ENCODE measurements at places on chromosomes 3 and 15.
A peak's percentile ranks its signal among the peaks of the same experiment; 100 is the strongest.

- DNase-seq: no peak
These were observed 50.4 kb upstream of the ZDHHC23 start for GRCh38 chr3:113897373-113897777.

- DNase-seq: no peak
These were observed 4.8 kb downstream of the GPR15 start for GRCh38 chr3:98536456-98537017.

DNA sequence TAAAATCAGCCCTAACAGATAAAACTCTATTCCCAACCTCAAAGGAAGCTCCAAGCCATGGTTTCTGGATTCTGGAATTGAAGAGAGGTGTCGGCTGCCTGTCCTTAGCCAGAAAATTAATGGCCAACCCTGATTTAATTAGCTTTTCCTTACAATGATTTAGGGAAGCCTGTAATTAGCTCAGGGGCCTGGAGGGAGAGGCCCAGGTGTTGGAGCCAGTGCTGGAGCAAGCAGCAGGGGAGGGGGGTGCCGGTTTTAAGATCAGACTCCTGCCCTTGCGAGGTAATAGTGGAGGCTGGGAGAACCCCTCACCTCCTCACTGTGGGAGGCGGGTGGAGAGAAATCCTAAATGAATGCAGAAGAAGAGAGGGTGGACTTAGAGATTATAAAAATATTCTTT lies 14.7 kb upstream of the ATP2B2 start:
- no peak for DNase-seq

DNA sequence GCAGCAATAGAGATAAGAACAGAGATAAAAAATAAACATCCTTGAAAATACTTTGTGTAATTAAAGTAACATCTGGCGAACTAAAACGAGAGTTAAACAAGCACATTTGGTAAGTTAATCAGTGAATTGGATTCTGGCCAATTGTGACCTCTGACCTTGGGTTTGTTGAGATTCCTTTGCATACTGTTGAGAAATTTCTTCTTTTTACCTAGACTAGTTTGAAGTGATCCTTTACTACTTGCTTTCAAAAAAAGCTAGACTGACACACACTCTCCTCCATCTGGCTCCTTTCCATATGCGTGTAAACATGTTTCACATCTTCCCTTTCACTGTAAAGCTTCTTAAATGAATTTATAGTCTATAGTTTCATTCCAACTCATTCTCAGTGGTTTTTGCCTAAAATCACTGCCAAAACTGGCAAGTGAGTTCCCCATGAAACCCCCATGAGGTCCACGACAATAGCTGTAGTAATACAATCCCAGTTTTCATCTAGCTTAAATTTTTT lies 17.3 kb upstream of the GBE1 start:
- no peak for DNase-seq

DNA sequence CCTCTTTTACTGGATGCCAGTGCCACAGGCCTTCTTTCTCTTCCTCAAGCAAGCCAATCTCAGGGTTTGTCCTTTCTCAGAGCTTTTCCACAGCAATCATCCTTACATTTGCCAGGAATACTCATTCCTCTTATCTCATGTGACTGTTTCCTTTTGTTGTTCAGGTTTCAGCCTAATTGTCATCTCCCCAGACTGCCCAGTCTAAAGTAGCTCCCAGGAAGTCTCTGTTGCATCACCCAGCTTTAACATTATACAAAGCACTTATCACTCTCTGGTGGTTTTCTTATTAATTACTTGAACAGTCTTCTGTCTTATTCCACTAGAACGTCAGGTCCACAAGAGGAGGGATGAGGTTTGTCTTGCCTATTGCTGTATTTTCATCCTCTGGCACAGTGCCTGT lies 65.8 kb downstream of the CADPS start:
- no peak for DNase-seq

DNA sequence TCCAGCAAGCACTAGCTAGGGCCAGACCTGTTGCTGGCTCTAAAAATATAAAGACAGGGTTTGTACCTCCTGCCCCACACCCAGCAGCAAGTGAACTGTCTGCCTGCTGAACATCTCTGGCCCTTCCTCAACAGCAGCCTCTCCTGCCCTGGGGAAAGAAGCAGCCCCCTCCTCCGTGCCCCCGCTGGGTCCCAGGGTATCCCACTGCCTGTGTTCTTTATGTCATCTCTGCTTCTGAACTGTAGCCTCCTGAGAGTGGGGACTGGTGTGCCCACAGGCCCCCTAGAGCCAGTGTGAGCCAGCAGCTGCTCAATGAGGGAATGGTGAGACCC lies 54.5 kb downstream of the ACAD9 start:
- no peak for DNase-seq

GRCh38 chr15:38411902-38412301 lies 42.0 kb upstream of the FAM98B start:
- DNase-seq: peak; percentile 30

- DNase-seq: no peak
These were observed 6.1 kb downstream of the VWA5B2 start for GRCh38 chr3:184235381-184236032.

DNA sequence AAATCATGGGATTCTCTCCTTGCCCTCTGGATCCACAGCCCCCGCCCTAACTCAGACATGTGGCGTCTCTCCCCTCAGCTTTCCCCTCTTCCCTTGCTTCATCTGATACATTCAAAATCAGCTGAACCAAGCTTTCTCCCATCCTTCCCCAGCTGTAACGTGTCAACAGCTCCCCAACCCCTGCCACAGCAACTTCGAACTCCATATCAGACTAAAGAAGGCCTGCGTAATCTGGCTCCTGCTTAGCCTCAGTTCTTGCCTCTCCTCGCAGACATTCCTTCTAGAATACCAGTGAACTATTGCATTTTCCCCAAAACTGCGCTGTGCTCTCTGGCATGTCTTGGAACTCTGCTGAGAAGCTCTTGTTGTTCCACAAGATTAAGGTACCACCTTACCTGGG lies 18.3 kb downstream of the B4GALT4 start:
- DNase-seq: no peak

DNA sequence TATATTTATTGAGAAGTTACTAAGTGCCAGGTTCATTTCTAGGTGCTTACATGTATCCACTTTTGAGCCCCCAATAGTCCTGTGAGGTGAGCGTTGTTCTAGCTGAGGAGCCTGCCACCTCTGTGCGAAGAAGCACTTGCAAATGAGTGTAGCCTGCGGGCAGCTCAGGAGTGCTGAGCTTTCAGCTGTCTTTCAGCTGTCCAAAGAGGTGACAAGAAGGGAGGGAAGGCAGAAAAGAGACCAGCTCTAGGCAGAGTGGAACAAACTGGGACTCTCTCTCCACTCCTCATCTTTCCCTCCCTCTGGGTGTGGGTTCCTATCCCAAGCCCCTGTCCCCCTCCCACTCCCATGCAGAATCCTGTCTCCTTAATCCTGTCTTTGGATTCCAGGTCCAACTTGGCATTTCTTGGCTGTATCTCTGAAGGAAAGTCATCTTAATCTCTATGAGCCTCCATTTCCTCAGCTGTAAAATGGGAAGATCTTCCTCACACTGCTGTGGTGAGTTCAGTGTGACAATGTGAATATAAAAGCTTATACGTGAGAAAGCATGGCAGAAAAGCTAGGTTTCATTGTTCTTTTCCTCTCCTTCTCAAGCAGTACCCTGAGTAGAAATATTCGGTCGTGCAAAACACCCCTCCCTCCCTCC lies 6.7 kb upstream of the SRP14 start:
- DNase-seq: no peak

DNA sequence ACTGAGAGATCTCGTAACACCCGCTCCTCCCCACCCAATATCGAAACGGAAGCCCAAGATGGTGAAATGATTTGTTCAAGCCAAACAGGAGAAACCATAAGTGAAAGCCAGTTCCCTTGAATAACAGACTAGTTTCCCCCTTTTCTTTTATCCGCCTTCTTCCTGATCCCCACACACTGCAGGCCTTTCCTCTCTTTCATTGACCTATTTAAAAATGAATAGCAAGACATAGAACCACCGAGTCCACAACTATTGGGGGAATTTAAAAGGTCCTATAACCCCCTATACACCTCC lies 382 bp upstream of the COX17 start:
- DNase-seq: no peak

DNA sequence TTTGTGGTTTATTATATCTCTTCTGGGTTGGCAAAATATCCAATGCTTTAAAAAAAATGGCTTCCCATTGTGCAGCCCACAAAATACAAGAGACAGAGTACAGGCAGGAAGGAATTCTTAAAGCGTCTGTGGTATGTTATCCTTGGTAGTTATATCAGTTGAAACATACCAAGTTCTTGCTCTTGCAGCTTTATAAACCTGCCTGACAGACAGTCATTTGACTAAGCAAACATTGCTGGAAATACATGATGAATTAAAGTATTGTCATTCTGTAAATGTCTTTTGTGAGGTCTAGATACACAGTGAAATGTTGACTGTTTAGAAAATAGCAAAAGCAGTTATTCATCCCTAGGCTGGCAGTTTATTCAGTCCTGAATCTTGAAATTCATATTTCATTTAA lies 44.8 kb upstream of the MAP3K13 start:
- no peak for DNase-seq

- DNase-seq: no peak
These were observed 42.2 kb downstream of the KLF15 start for GRCh38 chr3:126314790-126315658.

DNA sequence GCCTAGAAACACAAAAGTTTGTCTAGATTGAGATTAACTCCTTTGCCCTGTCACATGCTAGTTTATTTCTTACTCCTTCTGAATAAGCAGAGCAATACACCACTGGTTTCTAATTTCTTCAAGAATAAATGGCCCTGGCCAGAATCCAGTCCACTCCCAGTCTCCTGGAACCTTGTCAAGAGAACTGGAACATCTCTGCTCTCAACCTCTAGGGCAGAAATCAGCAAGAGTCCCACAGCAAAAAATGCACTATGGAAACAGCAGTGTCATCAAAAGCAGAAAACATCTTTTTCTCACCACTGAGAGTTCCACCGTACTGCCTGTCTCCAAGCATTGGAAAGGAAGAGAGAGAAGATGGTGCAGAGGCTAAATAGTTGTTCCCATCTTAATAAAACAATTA lies 35.9 kb upstream of the PPP2R3A start:
- no peak for DNase-seq

DNA sequence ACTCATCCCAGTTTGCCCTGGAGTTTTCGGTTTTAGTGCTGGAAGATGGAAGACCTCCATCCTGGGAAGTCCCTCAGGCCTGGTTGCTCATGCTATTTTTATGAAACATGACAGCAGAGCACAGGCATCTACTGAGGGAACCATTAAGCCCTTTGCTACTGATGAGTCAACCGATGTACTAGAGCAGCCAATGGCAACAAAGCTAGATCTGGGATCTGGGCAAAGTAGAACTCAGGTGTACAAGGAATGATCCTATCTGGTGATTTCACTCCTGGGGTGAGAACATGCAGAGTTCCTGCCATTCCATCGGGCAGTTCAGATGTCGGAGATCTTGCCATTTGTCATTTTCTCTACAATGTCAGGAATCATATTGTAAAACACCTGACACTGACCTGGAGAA lies 166.2 kb upstream of the NSMCE3 start:
- DNase-seq: no peak

- DNase-seq: no peak
These were observed 7.1 kb downstream of the COL8A1 start for GRCh38 chr3:99645277-99646106.

GRCh38 chr3:15703346-15703745 lies 94.4 kb downstream of the ANKRD28 start:
- DNase-seq: no peak

DNA sequence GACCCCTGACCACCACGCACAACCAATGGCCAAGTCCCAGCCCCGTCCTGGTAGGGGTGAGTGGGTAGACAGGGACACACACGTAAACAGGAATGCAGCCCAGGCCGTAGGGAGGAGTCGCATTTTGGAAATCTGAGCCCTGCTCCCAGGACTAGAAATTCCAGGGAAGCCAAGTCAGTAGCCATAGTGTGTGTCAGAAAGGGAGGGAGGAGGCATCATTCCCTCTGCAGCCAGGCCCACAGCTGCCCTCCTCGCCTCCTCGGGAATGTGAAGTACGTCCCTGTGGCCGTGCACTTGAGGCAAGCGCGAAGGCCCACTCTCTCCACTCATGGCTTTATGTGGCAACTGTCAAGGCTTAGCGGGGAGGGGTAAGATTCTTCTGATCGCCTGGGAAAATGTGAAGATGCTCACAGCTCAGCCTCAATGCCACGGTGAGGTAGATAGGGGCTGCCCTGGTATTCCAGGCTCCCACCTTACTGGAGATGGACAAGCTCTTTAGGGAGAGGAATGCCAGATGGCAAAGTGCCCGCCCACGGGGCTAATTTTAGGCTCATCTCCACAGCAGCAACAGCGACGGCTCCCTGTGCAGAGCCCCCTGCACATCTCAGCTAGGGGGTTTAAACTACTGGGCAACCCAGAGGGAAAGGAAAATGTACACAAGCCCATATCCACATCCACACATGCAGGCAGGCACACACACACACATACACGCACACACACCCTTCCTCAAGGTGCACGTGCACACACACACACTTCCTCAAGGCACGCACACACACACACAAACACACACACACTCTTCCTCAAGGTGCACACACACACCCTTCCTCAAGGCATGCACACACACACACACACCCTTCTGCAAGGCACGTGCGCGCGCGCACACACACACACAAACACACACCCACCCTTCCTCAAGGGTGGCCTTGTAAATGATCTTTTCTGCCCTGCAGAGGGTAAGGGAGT lies 65.5 kb downstream of the ADCY5 start:
- DNase-seq: no peak

DNA sequence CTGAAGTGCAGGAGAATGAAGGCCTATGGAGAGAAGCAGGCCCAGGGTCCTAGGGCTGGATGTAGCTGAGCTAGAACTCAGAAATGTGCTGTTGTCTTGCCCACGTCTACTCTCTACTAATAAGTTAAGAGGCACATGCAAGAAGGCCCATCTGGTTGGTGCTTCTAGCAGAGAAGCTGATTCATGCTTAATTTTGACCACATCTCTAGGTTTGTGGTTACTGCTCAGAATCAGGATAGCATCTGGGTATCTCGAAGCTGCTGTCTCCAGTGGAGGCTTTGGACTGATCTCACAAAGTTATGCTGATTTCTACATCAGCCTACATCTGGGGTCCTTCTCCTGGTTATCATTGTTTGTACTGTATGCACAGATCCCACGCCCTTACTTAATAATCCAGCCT lies 87.3 kb downstream of the CACNA1D start:
- DNase-seq: no peak

- DNase-seq: no peak
These were observed 144.0 kb downstream of the CHSY1 start for GRCh38 chr15:101107625-101108460.

DNA sequence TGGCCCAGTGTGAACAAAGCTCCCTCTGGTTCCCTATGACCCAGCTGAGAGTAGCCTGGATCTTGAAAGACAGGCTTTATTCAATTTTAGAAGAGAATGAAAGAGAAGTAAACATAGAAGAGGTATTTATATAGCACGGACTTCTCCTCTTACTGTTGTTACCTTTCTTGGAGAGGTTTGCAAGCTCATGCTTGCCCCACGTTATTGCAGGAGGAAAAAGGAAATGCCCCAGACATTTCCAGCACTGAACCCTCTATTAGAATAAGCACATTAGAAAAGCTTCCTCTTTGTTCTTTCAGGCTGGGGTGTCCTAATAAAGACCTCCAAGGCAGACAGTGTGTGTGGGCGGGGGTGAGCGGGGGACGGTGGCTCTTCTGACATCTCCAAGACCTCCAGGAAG lies 98.7 kb upstream of the AGBL1 start:
- no peak for DNase-seq

GRCh38 chr15:70406617-70407335 lies 309.1 kb upstream of the TLE3 start:
- no peak for DNase-seq
